ENCODE measurements at places on chromosomes 12 and 14.

DNA sequence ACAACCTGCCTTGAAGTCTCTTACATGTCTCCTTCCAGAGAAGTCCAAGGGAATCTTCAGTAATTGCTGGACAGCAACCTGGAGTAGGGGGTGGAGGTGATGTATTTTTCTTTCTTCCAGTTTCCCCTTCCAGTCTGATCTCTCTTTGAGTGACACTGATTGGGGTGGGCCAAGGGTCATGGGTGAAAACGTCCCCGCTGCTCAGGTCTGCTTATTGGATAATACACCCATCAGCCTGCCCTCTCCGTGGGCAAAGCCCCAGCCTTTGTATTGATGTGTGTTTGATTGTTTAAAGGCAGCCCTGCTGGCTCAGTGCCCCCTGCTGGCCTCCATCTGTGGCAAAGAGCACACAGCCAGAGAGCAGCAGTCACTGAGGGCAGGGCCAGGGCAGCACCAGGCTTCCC is 35.7 kb upstream of the ATP2A2 start:
- no peak for DNase-seq

DNA sequence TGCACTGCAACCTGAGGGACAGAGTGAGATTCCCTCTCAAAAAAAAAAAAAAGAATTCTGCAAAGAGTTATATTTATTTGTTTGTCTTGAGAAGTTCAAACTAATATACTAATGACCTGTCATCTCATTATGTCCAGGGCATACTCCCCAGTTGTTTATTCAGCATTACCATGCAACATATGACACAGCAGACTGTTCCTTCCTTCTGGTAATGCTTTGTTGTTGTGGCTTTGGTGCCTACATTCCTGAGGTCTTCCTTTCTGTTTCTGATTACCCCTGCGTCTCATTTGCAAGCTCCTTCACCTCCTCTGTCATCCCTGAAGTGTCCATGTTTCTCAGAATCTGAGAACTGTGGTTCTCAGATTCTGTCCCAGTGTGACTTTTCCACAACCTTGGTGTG is 55.3 kb downstream of the DERA start:
- no peak for DNase-seq

DNA sequence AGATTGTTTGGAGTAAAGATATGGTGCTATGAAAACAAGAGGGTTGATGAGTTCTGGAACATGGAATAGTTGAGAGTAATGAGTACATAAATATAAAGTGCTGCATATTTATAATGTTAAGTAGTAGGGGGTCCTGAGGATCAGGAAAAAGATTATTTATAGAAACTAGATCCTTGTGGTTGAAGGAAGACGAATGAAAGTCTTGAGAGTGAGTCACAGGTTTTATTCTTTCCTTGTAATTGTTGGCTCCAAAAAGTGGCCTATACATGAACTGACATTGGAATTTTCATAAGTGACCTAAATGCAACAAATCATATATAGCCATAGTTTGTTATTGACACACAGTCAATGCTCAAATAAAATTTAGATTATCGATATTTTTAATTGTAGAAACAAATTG is 440.4 kb upstream of the PRICKLE1 start:
- DNase-seq = no peak

DNA sequence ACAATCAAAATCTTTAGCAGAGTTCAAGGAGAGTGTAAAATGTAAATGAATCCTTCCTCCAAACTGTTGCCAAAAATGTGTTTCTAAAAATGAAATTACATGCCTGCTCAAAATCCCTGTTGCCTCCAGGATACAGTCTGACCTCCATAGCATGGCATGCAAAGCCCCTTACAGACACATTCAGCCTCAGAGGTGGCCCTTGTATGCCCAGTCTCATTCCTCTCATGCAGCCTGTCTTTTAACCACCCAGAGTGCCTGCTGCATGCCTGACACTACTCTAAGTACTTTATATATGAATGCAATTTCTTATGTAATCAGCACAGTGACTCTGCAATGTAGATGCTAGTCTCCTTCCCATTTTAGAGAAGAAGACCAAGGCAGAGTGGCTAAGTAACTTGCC is 24.4 kb upstream of the PTPRQ start:
- no peak for DNase-seq

DNA sequence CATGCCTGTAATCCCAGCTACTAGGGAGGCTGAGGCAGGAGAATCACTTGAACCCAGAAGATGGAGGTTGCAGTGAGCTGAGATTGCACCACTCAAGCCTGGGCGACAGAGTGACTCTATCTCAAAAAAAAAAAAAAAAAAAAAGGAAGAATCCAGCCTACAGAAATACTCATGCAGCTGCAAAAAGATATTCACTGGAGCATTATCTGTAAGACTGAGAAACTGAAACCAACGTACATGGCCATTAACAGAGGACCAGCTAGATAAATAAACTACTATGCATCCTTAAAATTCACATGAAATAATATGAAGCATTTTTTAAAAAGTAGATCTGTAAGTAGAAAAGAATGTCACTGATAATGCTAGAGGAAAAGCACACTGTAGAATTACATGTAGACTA is 3.5 kb downstream of the SLC7A7 start:
- no peak for DNase-seq

- DNase-seq = no peak
Observed at GRCh38 chr12:2453076-2453760, 341.6 kb upstream of the FKBP4 start.

- DNase-seq = no peak
Observed at GRCh38 chr14:65043893-65044595, 57.3 kb downstream of the FNTB start.
